Umbilical cord (tissue), 2 donors: ENCODE measurements at places on chromosomes 2 and 18.
A peak's percentile ranks its signal among the peaks of the same experiment; 100 is the strongest.

GRCh38 chr2:236169741-236170589, 1.8 kb upstream of the GBX2 start:
- DNase-seq = no peak

GRCh38 chr2:100237163-100237562, 85.1 kb downstream of the LONRF2 start:
- DNase-seq = no peak

DNA sequence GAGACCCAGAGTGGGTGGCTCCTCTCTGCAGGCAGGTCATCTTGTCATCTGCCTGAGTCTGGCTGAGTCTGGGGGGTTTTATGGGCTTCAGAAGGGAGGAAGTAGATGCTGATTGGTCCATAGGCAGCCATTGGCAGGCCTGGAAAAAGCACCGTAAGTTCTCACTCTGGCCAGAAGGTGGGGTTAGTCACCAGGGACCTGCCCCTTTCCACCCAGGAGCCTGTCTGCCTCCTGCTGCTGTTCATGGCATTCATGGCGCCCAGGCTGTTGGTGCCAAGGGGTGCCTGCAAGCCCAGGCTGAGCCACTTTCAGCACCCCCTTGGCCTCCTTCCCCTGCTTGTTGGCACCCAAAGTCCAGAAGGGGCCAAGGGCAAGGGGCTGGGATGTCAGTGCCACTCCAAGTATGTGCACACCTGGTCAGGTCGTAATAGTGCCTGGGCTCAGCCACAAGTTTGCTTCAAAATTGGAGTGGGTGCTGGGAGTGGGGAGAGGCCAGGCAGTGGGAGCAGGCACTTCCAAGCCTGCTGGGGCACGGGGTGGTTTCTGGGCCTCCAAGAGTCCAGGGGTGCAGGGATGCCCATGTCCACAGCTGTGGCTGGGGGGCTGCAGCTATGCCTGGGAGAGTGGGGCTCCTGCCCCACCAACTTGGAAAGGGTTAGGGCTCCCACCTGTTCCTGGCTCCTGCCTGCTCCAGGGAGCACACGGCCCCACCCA, 178.1 kb downstream of the FAM210A start:
- no peak for DNase-seq

DNA sequence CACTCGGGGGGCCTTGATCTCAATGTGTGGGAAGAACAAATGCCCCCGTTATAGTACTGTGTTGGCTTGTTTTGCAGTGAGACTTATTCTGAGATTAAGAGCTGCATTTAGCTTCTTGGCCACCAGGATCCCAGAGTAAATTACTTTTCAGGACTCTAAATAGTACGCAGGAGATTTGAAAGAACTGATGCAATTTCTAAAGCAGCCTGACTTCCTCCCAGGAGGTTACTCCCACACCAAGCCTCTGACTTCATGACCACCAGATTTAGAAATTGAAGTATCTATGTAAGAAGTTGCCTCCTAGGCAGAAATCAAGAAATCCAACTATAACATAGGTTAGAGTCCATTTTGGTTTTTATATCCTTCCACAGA, 67.0 kb downstream of the FEZ2 start:
- DNase-seq = no peak

DNA sequence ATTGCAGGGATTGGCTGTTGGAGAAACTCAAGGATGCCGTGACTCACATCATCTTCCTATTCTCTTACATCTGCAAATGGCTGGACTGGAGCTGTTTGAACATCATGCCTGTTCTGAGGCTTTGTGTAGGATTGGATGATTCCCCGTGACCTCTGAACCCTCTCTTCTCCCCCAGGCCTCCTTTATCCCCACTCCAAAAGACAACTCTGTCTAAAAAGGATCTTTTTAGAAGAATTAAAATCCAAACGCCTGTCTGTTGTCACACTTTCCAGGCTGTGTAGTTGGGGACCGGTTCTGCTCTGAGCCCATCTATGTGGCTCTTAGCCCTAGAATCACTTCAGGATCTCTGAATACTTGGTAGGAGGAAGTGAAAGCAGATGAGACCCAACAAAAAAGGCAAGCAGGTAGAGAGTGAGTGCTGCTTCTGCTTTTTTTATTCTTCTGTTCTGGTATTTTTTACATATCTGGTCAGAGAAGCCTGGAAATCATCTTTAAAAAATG, 565 bp downstream of the SP140 start:
- no peak for DNase-seq

GRCh38 chr2:206700156-206700555, 18.0 kb downstream of the DYTN start:
- no peak for DNase-seq

GRCh38 chr18:1075322-1075721, 170.7 kb downstream of the ADCYAP1 start:
- DNase-seq = no peak

DNA sequence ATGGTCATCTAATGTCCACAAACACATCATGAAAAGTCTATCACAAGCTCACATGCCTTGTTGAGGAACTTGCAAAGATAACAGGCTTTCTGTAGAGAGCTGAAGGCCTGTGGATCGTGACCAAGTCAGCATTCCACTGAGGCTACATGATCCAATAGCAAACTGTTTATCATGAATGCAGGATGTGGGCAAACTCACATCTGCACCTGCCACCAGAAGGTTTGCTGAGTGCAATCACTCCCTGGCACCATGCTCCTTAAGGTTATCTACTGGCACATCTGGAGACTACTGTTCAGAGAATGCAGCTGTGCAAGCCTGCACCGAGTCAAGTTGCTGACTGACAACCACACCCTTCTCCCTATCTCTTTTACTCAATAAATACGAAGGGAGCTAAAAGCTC, 67.3 kb upstream of the ACAA2 start:
- no peak for DNase-seq

DNA sequence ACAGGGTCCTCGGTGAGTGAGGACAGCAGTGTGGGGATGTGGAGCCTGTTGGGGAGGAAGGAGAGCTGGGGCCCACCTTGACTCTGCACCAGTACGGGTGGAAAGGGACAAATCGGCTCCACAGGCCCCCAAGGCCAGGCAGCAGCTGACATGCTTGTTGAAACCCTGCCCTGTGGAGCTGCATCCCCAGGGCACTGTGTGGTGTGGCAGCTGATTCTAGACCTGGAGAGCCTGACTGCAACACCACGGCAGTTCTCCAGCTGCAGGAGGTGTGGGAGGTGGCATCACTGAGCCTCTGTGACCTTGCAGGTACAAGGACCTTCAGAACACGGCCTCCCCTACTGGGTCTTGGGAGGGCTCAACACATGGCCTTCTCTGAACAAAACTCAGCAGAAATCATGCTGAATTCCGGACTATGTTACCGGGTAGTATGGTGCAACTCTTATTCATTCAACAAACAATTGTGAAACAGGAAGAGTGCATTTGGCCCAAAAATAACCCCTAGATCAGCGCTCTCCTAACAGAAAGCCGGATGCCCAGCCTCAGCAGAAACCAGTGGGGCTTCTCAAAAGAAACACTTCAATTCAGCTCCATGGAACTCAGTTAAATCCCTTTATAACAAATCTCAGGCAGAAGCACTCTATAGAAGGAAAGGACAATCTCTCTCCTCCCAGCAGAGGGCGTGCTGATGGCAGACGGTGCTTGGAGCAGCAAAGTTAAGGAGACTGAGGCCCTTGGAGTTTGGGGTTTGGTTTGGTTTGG, 104.4 kb upstream of the SALL3 start:
- DNase-seq = no peak

DNA sequence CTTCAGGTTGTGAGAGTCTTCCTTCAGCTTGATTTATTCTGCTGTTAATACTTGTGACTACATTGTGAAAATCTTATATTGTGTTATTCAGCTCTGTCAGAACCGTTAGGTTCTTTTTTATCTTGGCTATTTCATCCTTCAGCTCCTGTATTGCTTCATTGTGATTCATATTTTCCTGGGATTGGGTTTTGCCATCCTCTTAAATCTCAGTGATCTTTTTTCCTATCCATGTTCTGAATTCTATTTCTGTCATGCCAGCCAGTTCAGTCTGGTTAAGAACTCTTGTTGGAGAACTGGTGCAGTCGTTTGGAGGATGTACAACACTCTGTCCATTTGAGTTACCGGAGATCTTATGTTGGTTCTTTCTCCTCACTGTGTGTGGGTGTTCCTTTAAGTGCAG, 19.1 kb downstream of the MSTN start:
- DNase-seq = no peak

- no peak for DNase-seq
Measured at GRCh38 chr2:121519732-121520640, 10.7 kb upstream of the RNU4ATAC start.

DNA sequence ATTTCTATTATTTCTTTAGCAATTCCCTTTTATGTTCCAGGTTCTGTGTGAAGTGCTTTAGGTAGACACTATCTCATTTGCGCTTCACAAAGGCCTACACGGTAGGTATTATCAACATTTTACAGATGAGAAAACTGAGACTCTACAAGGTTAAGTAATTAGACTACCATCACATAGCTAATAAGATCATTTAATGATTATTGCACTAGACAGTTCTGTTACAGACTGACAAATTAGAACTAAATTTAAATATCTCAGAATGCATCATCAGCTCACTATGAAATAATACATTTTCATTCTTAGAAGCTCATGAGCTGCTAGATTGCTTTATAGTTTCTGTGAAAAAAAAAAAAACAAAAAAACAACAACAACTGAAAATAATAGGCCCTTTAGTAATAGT, 37.9 kb downstream of the DARS1 start:
- DNase-seq = no peak

DNA sequence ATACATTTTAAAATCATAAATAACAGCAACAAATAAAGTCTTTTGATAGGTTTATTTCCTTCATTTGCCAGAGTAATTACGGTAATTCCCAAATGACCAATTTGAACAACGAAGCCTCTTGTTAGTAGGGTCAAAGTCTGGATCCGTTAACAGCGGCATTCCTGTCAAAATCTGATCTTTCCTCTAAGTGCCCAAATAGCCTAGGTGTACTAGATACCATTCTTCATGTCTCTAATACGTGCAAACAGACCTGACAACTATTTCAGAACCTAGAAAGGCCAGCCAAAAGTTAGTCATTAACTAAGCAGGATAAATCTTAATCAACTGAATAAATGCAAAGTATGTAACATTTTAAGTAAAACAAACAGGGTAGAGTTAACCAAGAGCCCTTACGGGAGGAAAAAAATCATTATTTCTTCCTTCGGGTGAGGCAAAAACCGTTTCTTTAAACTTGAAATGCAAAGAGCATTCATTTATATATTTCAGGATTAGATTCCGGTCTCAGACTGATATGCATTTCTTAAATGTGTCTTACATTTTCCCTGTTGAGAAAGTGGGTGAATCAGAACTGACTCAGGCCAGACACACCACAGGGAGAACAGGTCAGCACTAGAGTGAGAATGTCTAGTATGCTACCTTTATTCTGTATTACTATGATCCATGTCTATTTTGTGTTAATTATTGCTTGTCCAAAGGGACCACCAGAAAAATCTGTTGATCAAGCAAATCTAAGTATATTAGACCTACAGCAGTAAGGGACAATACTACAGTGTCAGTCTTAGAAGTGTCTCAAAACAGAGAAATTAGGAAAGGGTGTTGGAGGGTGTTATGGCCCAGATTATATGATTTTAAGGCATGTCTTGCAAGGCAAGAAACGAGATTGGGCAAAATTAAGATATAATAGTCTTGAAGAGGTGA, 141.5 kb upstream of the NDUFV2 start:
- DNase-seq = peak; percentile 27

DNA sequence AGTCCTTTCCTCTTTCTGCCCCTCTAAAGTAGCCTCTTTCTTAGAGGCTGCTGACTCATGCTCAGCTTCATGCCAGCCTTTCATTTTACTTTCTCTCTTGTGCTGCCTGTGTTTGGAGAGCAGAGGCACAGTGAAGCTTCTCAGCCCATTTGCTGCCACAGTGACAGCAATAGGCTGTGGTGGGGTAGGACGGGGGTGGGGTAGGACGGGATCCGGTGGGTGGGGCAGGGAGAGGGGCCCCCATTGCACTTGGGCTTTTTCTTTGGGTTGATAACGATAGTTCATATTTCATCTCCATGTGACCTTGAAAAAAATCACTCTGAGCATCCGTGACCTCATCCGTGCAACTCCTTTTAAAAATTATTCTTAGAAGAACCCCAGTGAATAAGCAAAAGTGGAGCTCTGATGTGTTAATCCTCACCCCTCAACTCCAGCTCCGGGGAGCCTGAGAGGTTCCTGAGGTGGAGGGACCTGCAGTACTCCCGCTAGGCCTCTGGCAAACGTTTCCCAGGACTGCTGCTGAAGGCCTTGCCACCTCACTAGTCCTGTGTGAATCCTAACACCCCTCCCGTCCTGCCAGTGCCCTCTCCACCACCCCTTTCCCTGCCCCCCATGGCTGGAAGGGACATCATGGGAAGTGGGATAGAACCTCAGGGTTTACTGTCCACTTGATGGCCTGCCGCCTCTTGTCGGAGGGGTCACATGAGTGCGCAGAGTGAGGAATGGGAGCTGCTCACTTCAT, 70.8 kb downstream of the INPP4A start:
- peak; percentile 65 for DNase-seq

DNA sequence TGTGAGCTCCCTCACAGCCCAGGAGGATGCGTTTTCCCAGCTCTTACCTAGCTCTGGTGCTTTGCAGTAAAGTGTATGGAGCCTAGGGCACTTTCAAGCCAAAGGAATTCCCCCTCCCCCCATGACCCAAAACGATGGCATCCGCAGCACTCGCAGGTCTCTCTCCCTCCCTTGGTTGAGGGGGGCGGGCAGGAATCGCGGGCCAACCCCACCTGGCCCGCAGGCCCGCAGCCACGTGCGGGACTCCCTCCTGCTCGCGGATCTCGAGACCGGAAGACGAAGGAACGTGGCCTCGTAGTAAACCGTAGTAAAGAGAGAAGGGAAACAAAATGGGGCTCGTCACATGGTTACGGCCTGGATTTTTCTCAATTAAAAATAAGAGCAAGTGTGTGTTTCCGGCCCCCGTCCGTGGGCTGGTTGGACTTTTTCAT, 8.5 kb downstream of the IRS1 start:
- DNase-seq = peak; percentile 78

GRCh38 chr18:38297910-38298309, 732.3 kb upstream of the CELF4 start:
- no peak for DNase-seq

GRCh38 chr18:2146092-2146491, 425.2 kb downstream of the METTL4 start:
- no peak for DNase-seq

DNA sequence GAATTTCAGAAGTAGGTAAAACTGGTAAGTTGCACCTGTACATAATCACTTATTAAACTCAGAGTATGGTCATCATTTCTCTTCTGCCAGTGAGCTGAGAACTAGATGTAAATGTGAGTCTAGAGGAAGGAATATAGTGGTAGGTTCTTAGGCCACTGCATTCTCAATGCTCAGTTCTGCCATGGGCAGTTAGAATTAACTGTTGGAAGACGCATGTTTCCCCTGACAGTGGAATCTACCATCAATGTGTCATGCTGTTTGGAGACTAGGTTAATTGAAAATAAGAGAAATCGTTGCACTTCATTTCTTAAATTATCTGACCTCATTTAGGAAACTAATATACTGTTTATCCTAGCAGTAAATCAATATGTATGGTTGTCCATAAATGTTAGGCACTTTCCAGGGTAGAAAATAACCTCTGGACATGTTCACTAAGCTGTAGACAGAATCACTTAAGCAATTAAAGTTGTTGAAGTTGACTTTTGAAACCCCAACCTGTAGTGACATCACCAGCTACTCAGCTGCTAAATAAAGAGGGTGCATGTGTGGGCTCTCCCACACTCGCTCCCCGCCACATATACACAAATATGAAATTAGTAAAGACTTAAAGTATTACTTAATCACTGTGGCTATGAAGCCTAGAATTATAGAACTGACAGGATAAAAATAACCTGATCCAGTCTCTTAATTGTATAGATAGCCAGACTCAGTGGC, 91.5 kb upstream of the NOSTRIN start:
- no peak for DNase-seq
